ENCODE measurements at places on chromosomes 3 and 15.

DNA sequence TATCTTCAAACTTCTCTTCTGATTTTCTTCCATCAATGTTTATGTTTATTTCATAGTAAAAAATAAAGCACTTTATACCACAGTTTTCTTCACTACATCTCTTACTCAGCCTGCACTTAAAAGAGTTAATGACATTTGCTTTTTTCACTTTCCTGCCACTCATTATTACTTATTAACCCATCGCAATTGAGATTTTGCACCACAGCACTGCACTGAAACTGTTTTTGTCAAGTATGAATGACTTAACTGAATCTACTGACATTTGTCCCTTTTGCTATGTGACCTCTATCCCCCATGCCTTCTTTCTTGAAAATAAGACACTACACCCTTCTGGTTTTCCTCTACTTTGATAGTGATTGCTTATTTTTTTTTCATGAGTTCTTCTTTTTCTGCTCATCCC lies 739.7 kb upstream of the DPPA4 start:
- no peak for DNase-seq

GRCh38 chr3:117114517-117115265 lies 405.1 kb downstream of the TUSC7 start:
- DNase-seq: no peak

GRCh38 chr3:195911041-195911945 lies 2.9 kb upstream of the TNK2 start:
- no peak for DNase-seq

DNA sequence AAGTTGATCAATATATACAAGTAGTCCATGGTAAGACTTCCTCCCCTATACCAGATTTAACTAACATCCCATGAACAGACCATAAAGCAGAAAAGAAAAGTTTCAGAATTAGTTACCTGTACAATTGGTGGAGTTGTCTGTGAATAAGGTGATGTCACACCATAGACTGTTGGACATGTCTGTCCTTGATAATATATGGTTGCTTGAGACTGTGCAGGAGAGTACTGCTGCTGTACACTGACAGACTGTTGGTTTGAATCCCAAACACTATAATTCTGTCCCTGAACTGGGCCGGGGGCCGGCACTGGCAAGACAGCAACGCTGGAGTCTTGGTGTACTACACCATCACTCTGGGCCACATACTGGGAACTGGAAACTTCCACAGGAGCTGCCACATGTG lies 77.2 kb downstream of the NBEAL2 start:
- DNase-seq: no peak

DNA sequence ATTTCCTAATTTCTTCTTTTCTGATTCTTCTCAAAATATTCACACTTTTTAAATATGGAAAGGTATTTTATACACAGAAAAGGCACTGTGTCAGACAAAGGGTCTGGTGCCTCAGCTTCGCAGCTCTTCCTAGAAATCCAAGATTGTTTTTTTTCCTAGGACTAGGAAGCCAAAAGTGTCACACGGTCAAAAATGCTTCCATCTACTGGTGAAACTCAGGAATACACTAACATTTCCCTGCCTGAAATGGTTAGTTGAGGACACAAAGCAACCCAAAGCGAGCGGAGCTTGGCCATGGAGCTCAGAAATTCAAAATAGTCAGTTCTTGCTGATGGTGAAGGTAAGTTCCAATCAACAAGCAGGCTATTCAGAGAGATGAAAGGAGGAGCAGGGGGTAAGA lies 426.5 kb upstream of the RASGRP1 start:
- peak; percentile 70 for DNase-seq

DNA sequence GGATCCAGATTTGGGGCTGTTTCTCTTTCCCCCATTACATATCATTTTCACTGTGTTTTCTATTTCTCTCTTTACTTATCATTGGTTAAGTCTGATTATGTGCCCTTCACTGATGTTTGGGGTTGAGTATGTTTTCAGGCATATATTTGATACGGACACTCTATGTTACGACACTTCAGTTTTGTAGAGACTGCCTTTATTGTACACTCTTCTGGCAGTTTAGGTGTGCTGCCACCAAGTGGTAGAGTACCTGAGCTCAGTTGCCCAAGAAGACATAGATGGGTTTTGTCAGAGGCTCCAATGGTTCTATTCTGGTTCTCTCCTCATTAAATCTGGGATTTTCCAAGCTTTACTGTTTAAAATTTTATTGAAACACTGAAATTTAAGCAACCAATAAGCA lies 255.0 kb upstream of the ROPN1 start:
- no peak for DNase-seq

GRCh38 chr3:150345021-150345538 lies 63.0 kb upstream of the TSC22D2 start:
- peak; percentile 91 for DNase-seq

DNA sequence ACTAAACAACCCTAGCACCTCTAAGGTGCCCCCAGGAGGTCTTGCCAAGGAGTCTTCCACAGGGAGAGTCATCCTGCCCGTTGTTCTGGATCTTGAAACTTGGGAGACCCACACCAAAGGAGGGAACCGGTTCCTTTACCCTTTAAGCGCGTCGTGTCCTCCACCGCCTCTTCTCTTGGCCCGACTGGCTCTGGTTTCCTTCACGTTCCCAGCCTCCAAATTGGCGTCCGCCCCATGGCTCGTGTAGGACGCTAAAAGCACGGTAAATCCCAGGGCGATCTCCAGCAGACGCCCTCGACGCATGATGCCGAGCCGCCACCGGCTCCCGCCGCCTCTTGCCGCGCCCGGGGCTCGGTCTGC lies 1.1 kb downstream of the FBN1 start:
- no peak for DNase-seq

- DNase-seq: no peak
Measured at GRCh38 chr3:11115548-11115947, 38.7 kb upstream of the HRH1 start.
